ENCODE measurements at places on chromosomes 1 and 21.

DNA sequence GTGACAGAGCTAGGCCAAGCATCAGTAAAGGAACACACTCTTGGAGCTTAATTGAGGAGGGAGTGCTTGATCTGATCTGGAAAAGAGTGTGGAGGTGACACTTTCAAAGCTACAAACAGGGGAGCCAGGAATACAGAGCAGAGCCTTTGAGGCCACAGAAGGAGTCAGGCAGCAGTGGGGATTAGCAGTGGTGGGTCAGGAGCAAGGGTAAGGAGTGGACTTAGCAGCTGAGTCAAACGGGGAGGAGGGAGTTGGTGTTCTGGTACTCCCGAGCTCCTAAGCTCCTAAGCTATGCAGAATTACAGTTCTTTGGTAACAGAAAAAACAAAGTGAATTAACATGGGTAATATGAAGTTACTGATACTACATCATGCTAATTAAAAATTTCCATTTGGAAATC is 14.5 kb downstream of the RAB4A start:
- DNase-seq, result no peak

- no peak for DNase-seq
These were observed 209.0 kb downstream of the AMY1C start for GRCh38 chr1:103958699-103959098.

DNA sequence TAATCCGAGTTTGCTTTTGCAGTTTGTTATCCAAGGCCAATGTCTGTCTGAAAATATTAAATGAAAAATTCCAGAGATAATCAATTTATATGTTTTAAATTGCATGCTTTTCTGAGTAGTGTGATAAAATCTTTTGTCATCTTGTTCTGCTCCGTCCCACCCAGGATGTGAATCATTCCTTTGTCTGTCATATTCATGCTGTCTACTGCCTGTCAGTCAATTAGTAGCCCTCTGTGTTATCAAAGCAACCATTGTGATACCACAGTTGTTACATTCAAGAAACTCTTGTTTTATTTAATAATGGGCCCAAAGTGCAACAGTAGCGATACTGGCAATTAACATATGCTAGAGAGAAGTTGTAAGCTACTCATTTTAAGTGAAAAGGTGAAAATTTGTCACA is 819.3 kb downstream of the BRINP3 start:
- DNase-seq, result no peak

DNA sequence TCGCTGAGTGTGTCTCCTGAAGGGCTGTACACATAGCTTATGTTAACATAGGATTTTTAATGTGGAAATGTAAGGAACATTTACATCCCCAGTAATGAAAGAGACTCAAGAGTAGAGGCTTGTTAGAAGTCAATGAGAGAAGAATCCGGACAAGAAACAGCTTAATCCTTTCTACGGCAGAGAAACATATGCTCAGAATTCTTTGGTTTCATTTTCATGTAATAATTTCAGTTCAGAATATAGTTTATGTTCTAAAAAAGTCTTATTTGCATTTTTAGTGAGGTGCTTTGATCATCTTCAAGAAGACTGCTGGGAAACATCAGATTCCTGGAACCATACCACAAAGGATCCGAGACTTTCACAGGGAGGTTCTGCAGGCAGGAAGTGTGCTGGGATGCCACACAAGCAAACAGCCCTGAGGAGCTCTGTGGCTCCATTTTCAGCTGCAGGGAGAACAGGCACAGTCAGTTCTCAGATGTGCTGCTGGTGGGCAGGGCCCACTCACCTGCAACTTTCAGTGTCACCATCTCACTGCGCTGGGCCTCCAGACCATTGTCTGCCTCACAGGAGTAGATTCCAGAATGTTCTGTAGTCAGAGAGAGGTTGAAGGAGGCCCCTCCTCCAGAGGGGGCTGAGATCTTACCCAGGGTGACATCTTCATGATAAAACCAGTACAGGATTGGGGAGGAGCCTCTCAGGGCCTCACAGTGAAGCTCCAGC is 28.4 kb downstream of the FCRL5 start:
- DNase-seq, result no peak

DNA sequence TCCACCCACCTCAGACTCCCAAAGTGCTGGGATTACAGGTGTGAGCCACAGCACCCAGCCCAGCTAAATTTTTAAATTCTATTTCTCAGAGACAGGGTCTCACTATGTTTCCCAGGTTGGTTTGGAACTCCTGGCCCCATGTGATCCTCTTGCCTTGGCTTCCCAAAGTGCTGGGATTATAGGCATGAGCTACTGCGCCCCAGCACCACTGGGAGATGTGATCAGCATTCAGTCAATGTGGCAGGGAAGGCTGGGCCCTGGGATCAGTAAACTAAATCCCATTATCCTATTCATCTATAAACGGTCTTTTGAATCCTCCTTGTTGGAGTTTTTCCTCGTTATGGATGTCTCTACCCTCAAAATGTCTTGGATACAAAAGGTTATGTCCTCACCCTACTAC is 113.5 kb downstream of the PGBD5 start:
- DNase-seq, result no peak

DNA sequence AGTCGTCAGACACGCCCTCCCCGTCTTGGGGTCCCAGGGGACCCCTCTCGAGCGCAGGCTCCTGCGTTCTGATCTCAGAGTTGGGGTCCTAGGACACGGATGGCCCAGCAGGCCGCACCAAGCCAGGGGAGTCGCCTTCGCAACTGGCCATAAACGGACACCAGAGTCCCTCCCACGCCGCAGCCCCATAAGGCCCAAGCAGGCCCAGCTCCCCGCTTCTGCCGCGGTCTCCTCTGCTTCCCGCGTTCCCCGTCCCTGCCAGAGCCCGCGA is 633 bp downstream of the DMRTA2 start:
- no peak for DNase-seq
